SK-MEL-5 (cell line): ENCODE measurements at places on chromosomes 7 and 10.

- no peak for DNase-seq
These were observed 167.1 kb downstream of the NEURL1 start for GRCh38 chr10:103660364-103661197.

GRCh38 chr10:13961097-13961496 lies 369.6 kb downstream of the FRMD4A start:
- no peak for DNase-seq

- DNase-seq: peak; percentile 70
These were observed 75.1 kb downstream of the ANKRD61 start for GRCh38 chr7:6106140-6106904.

GRCh38 chr7:151095123-151095797 lies 9.0 kb downstream of the AGAP3 start:
- no peak for DNase-seq

- DNase-seq: no peak
These were observed 129.4 kb downstream of the SFMBT2 start for GRCh38 chr10:7281429-7281828.

- no peak for DNase-seq
These were observed 190.2 kb downstream of the CAMK1D start for GRCh38 chr10:12539350-12540164.

DNA sequence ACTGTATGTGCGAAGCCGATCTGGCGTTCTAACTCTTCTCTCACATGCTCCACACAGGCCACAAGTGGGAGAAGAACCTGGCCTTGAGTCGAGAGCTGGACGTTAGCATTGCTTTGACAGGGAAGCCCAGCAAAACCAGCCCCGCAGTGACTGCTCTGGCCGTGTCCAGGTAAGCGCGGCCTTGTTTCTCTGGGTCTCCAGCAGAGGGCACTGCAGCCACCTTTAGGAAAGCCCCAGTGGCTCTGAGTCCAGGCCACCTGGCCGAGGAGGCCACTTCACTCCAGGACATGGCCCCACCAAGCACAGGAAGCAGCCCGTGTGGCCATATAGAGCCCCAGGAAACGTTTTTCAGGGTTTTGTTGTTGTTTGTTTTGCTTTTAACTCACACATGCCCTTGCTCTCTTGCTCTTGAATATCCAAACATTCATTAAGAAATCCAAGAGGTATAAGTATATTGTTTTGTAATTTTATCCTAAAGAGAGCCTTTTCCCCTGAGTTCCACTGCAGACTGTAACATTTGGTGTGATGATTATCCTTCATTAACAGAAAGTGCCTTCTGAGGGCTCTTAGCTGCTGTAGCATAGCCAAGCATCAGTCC lies 41.8 kb upstream of the LRRC18 start:
- peak; percentile 53 for DNase-seq

DNA sequence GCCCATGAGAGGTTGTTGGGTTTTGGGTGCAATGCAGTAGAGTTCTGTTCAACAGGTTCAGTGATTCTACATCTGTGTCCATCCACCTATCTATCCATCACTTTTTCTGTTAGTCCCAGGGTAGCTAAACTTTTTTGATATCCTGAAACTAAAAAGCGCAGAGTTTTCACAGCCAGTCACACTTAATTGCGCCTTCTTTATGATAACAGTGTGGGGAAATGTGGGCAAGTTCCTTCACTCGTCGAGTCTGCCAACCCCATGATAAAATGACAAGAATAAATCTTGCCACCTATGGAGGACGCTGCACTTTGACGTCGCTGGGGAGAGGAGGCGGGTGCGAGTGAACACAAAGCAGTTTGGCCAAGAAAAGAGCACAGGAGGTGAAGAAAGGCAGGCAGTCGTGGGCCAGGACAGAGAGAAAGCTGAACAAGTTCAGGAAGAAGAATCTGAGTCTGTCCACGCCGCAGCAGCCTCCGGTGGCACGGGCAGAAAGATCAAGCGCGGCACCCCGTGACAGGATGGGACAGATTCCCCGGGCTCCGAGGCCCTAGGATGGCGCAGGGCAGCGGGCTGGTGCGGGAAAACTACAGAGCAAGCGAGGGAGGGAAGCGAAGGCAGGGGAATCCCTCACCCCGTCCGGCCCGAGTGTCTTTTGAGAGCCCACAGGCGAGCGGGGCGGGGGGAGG lies 9.2 kb downstream of the SP8 start:
- DNase-seq: peak; percentile 51

- peak; percentile 43 for DNase-seq
These were observed 67.8 kb upstream of the PCBD1 start for GRCh38 chr10:70956029-70956759.

GRCh38 chr7:113373863-113374262 lies 255.5 kb upstream of the SMIM30 start:
- DNase-seq: no peak

- peak; percentile 24 for DNase-seq
These were observed 53.0 kb upstream of the TNKS2 start for GRCh38 chr10:91745090-91745831.

DNA sequence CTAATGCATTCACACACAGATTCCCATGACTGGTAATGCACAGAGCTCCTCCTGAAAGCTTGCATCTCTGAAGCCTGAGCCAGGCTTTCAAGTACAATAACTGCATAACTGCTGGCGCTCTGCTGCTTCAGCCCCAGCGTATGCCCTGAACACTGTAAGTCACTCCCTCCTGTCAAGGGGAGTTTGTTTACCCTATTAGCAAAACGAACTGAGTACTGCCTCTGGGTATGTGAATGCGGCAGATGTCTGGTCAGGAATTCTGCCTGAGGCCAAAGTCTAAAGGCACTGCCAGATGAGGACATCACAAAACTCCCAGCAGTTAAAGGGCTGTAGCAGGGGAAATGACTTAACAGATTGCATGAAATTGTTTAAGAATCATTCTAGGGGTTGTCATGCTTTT lies 97.7 kb downstream of the NRCAM start:
- DNase-seq: peak; percentile 32

DNA sequence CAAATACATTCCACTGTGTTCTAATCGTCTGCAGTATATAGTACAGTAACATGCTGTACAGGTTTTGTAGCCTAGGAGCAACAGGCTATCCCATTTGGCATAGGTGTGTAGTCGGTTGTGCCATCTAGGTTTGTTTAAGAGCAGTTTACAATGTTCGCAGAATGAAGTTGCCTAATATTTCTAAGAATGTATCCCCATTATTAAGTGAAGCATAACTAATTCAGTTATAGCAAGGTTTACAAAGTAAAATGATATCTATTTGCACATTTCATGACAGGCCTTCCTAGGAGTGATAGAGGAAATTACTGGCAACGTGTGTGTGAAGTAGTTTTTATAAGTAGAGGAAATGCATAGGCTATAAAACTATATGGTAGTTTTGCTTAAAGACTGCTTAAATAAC lies 4.0 kb downstream of the CREM start:
- DNase-seq: no peak

DNA sequence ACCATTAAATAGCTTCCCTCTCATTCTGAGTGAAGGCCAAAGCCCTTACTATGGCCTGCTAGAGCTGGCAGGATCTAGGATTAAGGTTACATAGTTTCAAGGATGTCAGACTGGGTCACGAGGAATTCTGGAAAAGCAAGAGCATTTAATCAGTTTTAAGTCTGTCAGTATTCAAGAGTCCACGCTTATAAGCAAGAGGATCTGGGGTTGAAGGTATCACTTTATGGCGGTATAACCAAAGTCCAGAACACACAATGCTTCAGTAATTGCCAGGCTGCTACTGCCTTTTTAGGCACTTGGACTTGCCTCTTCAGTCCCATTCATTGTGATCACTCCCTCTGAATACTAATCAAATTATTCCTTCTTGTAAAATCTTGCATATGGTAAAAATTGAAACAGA lies 101.0 kb downstream of the HBP1 start:
- no peak for DNase-seq

DNA sequence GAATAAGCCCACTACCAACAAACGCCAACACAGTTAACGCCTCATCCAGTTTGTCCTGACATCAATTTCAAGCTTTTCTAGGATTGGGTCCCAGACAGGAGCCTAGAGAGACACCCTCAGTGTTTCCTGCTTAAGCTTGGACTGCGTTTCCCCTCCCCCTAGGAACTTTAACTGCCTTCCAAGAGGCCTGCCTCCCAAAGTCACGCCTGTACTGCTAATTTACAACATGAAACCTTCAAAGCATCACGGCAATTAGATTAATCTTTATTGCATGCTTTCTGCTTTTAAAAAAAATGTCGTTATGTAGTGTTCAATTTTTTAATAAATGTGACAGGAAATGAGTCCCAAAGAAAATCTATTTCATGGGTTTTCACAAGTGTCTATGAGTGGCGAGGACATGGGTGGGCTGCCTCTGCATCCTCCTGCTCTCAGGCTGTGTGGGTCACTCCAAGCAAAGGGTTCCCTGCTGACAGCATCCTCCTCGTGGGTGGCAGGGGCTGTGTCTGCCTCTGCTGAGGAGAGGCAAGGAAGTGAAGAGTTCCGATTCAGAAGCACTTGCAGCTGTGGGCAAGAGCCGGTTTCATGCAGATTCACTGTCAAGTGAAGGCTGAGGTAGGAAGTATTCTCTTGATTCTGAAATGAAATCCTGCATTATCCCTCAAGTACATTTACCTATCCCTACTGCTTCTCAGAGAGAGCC lies 193.0 kb upstream of the KMT2E start:
- DNase-seq: no peak

DNA sequence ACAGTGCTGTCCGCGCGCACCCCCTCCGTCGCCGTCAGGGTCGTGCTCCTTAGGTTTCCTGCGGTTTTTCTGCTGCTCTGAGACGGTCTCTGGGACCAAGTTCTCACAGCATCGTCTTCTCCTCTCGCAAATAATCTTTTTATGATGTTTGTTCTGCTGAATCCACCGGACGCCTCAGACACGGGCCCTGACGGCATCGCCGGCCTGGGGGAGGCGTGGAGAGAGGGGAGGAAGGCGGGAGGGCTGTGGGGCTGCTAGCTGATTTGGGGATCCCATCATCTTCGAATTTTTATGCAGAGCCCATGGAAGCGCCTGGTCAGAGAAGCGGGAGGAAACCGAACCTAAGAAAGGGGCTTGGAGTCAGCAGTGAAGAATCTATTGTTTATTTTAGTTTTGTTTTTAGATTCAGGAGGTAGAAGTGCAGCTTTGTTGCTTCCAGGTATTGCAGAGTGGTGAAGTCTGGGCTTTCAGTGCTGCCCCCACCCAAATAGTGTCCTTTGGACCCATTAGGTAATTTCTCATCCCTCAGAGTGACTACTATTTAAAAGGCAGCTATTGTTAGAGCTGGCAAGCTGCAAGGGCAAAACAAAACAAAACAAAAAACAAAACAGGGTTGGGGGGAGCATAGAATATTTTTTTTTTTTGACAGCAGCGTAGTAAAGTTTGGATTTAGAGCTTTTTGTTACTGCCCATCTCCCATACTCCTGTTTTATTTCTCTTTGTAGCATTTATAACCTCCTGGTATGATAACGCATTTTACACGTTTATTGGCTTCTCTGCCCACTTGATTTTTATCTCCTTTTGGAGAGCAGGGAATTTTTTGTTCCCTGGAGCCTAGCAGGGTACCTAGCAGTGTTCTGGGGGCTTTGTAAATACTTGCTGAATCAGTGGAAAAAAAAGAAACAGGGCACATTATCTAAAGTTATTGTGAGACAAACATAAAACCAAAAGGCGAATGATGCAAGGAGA lies 92.6 kb downstream of the SPAG6 start:
- DNase-seq: no peak

- DNase-seq: no peak
These were observed 332.7 kb upstream of the LRGUK start for GRCh38 chr7:133794479-133794878.

GRCh38 chr10:42976351-42977031 lies 100.4 kb upstream of the RET start:
- DNase-seq: no peak

DNA sequence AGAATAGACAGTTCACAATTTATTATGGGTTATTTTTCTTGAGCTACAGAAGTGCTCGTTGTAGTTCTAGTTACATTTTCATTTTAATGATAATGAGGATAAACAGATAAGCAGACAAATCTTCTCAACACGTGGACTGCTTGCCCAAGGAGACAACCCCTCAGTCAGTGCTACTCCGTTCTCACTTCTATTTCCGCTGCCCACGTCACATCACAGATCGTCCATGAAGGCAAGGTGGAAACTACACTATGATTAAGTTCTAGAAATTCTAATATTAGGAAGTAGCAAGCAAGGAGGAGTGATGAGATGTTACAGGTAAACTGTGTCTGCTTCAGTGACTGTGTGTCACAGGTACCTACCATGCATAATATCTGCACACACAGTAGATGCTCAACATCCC lies 210.5 kb downstream of the CHCHD3 start:
- no peak for DNase-seq

DNA sequence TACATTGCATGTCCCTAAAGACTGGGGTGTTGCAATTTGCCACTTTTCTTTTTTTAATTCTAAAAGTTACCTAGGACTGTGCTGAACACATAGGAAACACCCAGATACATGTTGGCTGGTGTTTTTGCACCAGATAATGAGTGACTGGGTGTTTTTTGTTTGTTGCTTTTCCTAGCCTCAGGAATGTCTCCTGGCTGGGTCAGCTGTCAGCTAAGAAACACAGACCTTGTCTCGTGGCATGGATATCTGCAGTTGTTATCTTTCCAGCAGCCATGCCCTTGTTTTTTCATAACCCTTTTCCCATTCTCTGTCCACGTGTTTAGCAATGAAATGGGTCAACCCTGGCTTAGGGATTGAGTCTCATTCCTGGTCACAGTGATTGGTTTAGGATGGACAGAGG lies 433.9 kb upstream of the ZMIZ1 start:
- DNase-seq: peak; percentile 6

DNA sequence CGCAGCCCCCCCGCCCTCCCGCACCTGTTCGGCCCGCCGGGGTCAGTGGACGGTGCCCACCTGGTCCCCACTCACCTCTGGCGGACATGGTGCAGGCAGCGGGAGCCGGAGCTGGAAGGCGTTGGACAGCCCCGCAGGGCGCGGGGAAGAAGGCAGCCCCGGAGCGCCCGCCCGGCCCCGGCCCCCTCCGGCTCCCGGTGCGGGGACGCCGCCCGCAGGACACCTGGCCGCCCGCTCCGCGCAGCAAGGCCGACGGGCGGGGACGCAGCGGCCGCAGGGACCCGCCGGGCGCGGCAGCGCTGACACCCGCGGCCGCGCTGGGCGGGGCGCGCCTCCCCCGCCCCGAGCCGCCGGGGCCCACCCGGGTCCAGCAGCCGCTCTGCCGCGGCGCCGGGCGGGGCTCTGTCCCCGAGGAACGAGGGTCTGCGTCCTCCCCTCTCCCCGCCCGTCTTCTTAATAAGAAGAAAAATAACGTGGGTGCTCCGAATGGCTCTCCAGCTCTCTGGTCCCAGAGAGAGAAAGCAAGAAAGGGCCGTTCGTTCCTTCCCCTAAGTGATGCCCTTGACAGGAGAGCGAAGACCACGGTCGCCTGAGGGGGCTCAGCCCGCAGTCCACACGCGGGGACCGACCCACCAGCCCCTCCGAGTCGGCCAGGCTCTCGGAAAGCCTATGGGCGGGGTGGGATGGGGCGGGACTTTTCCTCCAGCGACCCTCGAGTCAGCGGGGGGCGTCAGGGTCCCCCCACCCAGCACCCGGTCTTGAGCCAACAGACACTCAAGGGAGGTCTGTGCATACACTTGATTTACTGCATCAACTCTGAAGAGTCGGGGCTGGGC lies 53.4 kb upstream of the FHIP2A start:
- no peak for DNase-seq

- DNase-seq: no peak
These were observed 125.5 kb downstream of the NPY start for GRCh38 chr7:24409431-24410024.
